Stimulated activated CD4-positive, alpha-beta T cell treated with anti-CD3 and anti-CD28 coated beads, Interleukin-15, amount 100 ng/mL, for 48 hours (primary cell): ENCODE measurements at places on chromosomes 5 and 9.

DNA sequence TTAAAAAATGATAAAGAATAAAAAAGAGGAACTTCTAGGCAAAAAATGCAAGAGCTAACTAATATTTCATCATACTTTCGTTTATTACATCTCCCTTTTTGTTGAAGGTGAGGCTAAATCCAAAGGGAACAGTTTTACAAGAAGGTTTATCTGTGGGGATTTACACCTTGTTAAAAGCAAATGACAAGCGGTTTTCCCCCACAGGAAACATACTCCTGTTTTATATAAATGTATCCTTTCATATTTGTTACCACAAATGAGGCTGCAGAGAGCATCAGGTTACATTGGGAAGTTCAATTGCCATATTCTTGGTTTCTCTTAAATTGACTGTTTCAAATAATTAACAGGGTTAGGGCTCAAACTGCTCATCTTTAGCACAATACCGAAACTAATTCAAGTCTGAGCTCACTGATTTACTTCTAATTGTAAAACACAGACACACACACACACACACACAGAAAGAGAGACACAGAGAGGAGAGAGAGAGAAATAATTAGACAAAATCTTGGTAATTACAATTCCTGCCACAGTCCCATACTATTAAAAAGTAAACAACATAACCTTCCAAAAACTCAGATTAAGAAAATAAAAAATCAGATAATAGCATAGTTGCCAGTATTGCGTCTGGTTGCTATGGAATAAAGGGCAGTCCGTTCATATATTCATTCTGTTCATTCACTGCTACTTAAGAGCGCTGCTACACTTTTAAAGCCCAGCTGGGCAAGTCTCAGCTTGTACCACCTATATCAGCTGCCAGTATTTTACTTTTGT, 17.1 kb downstream of the RFX3 start:
- no peak for DNase-seq

- no peak for DNase-seq
These were observed 70.9 kb downstream of the HSPA4 start for GRCh38 chr5:133122711-133123110.

GRCh38 chr9:24552526-24553182, 7.0 kb upstream of the IZUMO3 start:
- no peak for DNase-seq

- DNase-seq, result no peak
These were observed 58.4 kb upstream of the FOXE1 start for GRCh38 chr9:97794666-97795065.

GRCh38 chr9:114003351-114003750, 74.7 kb downstream of the AMBP start:
- DNase-seq, result no peak

DNA sequence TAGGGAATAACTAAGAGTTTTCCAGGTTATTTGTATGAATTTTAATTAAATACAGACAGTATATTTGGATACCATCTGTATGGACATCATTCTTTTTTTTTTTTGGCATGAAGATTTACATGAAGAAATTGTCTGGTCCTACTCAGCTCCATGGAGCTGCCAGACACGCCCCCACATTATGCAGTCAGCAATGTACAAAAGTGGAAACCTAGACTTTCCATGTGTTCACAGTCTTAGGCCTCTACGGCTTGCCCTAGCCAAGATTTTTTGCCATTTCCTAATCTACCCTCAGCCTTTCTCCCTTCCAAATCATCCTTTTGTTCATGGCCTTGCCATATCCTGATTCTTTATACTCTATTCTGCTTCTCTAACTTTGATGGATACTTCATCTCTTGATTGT, 207.1 kb downstream of the SGCD start:
- no peak for DNase-seq

- DNase-seq, result no peak
These were observed 75.7 kb upstream of the SAP30L start for GRCh38 chr5:154370119-154370518.

DNA sequence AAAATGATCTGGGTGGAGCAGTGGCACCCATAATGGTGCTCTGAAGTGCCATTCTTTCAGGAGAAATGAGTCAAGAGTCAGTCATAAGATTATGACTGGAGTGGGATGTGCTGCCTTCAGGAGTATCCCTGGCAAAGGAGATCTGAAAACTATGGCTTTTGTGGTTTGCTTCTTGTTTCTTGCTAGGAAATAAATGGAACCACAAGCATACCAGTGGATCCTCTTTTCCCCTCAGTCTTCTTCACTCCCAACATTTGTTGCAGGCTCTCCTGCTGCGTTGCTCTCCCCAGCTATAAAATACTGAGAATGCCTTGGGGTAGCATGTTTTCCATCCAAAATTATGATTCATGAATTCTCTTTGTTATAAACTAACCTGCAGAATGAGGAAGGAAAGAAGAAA, 199.1 kb downstream of the NNT start:
- DNase-seq, result no peak

DNA sequence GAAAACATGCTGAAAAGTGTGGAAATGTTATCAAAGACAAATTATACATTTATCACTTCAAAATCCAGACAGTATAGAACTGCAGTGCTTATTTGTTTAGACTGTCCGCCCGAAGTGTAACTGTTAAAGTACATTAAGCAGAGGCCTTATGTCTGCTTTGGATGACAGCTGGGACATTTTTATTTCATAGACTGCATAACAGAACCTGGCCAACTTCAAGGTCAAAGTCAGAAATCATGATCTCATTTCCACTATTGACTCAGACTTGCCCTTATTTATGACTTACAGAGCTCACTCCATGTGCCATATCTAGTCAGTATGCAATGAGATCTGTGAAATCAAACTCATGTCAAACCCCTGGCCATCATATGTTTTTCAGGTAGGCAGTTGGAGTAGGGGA, 87.7 kb downstream of the RAB3C start:
- no peak for DNase-seq

DNA sequence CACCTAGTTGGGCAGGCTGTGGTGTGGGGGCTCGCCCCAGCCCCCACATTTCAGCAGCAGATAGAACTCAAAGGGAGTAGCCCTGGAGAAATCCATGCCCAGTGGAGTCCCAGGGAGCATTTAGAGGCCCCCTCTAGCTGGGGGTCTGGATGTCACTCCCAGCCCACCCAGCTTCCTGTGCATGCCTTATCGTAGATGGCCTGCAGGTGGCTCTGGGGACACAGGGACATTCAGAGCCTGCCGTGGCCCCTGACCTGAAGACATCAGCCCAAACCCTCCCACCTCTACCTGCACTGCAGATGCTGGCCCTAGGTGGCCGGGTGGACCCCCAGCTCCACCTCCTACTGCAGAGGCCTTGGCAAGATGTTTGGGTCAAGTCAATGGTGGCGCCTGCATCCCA, 49.0 kb upstream of the LMX1B start:
- DNase-seq, result no peak

GRCh38 chr5:23506329-23507236, 826 bp upstream of the PRDM9 start:
- no peak for DNase-seq

- DNase-seq, result no peak
These were observed 4.0 kb upstream of the CDK5RAP2 start for GRCh38 chr9:120583958-120584369.

DNA sequence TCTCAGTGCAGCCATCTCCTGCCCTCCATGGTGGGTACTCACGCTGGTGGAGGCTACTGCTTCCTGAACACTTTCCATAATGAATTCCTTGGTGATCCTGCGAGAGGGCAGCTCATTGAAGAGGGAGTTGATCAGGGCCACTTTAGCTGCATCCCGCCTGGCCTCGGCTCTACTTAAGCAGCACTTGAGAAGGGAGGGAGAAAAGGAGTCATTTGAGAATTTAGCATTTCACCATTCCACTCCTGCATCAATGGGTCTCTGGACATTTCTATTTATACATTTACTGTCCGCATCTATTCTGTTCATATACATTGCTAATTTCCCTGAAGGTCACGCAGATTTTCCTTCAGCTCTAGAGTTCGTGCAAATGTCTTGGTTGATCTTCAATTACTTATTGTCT, 35.1 kb downstream of the LIX1 start:
- no peak for DNase-seq

DNA sequence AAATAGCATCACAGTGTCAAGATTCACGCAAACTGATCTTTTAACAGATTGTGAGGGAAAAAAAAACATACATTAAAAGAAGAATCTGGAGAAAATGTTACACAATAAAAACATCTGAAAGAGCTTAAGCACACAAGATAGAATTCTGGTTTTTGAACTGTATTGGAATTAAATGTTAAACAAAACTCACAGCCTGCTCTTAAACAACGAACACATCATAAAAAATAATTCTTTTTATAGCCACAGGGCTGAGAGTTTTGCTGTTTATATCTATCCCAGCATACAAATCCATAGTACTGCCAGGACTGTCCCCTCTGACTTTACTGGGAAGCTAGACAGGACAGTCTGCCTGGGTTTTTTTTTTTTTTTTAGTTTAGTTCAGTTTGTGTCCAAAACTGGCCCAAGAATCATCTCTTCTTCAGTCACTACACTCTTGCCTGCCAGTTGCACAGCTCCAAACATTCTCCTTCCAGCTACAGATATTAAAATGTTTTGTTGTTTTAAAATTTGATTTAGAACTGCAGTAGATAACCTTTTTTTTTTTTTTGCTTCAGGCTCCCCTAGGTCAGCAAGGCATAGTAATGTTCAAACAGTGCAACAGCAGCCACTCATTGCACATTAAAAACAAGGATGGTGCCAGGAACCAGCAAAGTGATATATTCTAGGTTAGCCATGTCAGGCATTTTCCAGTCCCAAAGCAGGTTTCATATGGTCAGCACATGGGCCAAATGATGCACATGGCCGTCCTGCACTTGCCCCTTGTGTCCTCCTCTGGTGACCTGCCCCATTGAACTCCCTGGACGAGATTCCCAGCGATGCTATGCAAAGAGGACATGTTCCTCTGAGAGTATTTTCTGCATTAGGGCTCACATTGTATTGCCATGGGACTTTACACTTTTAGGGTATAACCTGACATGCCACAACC, 173.6 kb downstream of the ARL15 start:
- DNase-seq, result no peak

DNA sequence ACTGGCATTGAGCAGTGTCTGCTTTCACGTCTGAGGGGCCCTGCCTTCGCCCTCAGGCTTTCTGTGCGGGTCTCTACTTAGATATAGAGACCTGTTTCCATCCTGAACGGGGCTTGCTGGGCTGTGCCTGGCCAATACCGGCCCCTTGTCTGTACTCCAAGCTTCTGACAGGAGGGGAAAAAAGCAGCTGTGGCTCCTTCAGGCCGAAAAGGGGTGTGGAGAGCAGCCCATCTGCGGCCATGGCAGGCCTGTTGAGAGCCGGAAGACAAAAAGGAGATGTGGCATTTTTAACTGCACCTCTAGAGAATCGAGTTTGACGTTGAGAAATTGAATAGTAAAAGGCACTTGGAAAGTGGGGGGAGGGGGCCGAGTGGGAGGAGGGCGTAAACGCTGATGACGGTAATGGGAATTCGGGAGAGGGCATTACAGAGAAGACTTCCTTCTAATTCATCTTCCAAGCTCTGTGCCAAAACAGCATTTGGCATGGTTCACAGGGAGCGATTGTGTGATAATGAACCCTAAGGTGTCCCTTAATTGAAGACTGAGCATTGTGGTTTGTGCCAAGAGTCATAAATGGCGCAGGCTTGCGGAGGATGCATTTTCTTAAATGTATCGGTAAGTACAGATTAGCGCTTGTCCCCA, 25.1 kb upstream of the PRDM12 start:
- DNase-seq, result no peak

GRCh38 chr5:38414348-38414747, 142.1 kb downstream of the LIFR start:
- no peak for DNase-seq
